ENCODE measurements at places on chromosomes 12 and 14.

DNA sequence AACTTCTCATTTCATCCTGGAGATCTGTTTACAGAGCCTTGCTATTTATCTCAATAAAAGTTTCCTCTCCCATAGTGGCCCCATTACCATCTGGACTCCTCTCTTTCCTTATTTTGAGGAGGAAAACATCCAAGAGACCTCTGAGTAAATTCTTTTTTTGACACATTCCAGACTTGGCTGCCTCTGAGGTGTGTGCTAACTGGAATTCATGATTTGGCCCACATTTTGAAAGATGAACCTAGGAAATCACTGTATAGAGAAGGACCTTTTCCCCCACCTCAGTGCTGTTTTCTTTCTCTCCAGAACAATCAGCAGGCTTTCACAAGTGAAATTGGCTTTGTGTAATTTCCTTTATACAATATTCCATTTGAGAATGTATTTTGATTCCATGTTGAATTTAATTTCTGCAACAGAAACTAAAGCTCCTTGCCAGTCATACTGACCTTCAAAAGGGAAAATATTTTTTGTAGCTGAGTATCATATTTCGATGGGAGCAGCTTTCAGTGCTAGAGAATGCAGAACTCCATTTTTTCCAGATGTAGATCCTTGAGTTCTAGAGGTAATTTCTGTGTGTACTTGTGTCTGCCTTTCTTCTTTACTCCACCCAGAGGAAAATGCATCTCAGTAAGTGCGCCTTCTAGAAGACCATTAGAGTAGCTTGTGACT, 244.9 kb upstream of the RGS6 start:
- DNase-seq, result no peak

GRCh38 chr12:32336261-32336660, 63.1 kb upstream of the FGD4 start:
- no peak for DNase-seq

DNA sequence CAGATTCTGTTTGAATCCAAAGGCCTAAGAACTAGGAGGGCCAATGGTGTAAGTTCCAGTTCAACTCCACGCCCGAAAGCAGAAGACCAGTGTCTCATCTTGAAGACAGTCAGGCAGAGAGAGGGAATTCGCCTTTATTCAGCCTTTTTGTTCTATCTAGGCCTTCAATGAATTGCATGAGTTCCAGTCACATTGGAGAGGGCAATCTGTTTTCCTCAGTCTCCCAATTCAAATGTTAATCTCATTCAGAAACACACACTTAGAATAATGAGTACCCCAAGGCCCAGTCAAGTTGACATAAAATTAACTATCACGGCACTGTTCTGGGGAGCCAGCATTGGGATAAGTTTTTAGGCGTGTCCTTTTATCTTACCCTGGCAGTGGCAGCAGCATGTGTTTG, 65.8 kb downstream of the C14orf39 start:
- no peak for DNase-seq

DNA sequence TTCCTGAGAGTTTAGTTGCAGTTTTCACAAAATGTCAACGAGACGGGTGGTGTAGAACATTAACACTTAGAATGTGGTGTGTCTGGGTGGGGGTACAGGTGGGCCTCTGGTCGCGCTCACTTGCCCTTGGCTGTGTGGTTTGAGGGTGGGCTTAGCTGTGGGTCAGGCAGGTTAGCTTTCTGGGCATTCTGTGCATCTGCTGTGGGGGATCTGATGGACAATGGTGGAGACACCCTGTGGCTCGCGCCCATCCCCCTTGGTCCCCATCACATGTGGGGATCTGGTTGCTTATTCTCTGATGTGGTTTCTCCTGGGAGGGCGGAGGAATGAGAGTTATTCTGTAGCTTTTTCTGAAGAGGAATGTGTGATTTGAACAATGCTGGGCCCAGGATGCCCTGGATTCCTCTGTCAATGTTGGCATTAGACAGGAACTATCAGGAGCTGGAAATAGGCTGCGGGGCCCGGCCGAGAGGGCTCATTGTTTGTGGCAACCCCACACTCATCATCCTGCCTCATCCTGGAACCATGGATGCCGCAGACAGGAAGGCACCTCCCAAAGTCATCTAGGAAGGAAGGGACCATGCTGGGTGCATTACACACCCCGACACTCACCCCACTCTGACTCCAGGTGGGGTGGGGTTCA, 101.6 kb downstream of the TSPAN9 start:
- no peak for DNase-seq

GRCh38 chr12:115752913-115753726, 524.4 kb downstream of the MED13L start:
- peak; percentile 83 for DNase-seq

GRCh38 chr12:19642345-19642744, 203.1 kb downstream of the AEBP2 start:
- no peak for DNase-seq

DNA sequence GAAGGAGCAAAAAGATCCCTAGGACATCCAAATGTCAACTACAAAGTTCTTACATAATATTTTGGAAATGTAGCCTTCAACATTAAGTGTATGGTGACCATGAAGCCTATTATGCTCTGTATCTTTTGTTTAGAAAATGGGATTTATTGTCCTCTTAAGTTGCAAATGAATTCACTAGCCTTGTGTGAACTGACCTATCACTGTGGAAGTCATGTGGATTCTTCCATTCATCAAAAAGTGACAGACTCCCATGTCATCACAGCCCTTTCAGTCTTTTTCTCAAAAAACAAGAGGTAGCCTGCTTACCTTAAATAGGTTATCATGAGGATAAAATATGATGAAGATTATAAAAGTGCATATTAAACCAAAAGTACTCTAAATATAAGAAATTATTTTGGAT, 179.9 kb downstream of the GRIP1 start:
- no peak for DNase-seq

- DNase-seq, result no peak
Observed at GRCh38 chr14:89805501-89805900, 149.0 kb downstream of the EFCAB11 start.

DNA sequence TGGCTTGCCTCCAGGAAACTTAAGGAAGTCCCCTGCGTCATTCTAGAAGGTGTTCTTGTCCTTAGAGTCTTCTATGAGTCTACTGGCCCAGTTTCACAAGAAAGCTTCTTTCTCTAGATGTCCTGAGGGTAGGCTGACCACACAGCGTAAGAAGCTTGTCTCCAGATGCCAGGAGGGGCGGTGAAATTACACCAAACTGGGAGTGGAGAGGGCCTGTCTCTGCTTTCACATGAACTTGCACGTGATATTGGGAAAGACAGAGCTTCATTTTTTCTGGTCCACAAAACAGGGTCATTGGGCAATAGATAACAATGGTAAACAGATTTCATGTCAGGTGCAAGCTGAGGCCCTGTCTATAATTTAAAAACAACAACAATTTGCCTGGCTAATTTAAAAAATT, 85.7 kb upstream of the TBX3 start:
- DNase-seq, result peak; percentile 81

- no peak for DNase-seq
Observed at GRCh38 chr12:91307957-91308670, 125.5 kb upstream of the DCN start.

DNA sequence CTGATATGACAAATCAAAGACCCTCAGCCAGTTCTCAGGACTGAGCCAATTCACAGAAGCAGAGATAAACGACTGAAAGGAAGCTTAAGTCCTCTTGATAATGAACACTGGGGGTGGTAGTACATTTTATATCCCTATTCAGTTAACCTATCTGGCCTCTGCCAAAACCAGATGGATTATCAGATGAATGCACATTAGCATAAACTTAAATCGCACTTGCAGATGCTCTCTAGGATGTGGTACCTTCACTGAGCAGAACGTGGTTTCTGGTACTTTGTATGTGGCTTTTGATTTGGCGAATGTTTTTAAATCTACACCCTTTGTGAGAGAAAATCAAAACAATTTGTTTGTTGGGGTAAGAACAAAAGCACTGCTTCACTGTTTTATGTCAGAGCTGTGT, 21.1 kb upstream of the TAS2R14 start:
- no peak for DNase-seq

GRCh38 chr12:89717759-89718523, 9.3 kb upstream of the ATP2B1 start:
- DNase-seq, result no peak

DNA sequence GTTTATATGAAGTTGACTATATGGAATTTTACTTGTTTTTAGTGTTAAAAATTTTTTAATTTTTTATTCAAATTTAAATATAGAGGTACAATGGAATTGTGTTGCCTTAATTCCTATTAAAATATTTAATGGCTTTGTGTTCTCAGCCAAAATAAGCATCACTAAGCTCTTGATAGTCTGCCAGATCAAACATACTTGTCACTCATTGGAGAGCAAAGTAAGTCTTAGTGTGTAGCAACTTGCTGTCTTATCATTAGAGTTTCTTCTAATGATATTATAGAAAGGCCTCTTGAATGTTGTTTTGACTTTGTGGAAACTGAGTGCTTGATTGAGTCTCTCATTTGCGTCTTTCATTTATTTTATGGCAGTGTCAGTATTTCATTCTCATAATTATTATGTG, 10.7 kb downstream of the SFSWAP start:
- DNase-seq, result no peak

DNA sequence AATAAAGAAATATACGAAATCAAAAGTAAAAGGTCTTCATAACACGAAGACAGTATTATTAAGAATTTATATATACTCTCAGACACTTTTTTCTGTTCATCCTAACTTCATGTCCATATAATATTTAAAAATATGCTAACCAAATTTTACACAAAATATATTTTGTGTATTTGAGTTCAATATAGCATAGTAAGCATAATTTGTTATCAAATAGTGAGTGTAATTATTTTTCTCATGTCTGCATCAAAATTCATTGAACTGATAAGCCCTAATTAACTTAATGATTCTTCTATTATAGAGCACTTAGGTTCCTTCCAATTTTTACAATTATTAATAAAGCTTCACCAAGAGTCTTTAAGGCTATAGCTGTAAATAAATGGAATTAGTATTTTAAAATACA, 99.7 kb upstream of the SYT1 start:
- no peak for DNase-seq

GRCh38 chr12:13227191-13227590, 30.7 kb downstream of the EMP1 start:
- peak; percentile 42 for DNase-seq

DNA sequence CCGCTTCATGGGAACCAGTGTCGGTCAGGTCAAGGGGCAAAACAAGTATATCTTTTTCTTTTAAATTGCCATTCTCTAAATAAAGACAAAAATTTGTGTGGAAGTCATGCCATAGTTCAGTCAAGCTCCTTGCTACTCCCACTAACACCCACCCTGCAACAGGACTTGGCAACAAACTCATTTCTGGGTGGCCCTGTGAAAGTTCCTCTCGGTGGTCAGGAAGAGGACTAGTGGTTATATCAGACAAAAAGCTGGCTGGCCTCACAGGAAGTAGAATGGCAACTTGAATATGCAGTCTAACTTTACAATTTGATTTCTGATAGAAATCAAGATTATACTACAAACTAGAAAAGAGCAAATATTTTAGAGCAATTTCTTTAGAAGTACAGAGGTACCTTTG, 11.2 kb downstream of the DHRS7 start:
- DNase-seq, result no peak

DNA sequence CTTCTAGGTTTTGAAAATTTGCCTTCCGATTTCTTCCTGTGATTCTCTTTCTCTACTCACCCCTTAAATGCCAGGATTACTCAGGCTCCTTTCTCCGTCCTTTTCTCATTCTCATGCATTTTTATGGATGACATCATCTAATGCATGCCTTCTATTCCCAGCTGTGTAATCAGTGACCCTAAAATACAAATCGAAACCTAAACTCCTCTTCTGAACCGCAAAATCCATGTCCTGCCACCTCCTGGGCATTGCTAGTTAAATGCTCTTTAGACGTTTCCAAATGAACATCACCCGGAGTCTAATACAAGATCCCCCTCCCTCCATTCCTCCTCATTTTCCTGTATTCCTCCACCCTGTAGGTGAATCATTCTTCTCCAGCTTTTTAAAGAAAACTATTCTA, 1703.1 kb upstream of the FLRT2 start:
- no peak for DNase-seq

DNA sequence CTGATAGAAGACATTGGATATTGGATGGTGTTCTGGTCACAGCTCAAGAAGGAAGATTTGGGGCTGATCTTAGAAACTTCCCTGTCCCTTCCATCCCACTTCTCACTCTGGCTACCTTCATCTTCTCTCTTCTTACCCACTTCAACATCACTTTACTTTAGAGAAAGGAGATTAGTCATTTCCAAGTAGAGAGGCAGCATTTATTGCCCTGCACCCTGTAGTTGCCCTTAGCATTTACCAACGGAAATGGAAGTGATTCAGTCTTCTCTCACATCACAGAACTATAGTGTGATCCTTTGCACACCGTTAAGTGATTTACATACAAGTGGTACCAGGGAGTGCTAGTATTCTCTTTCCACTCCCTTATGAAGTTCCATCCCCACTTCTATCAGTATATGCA, 52.4 kb downstream of the PHLDA1 start:
- no peak for DNase-seq

- no peak for DNase-seq
Observed at GRCh38 chr14:51513933-51514332, 137.8 kb upstream of the FRMD6 start.

DNA sequence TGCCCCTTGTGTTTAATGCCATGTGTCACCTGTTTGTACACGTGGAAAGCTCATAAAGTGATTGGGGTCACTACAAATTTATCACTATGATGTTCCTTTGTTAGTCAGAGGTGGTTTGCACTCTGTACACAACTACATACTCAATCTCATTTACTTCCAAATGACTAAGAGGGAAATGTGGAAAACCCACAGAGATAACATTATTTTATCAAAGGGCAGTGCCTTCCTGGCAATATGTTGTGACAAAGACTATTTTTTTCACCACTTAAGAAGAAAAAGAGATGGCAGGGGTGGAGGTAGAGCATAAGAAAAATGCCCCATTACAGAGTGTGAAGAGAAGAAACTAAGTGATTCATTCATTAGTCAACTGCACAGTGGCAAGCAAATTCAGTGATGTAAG, 1064.1 kb upstream of the FLRT2 start:
- DNase-seq, result no peak

DNA sequence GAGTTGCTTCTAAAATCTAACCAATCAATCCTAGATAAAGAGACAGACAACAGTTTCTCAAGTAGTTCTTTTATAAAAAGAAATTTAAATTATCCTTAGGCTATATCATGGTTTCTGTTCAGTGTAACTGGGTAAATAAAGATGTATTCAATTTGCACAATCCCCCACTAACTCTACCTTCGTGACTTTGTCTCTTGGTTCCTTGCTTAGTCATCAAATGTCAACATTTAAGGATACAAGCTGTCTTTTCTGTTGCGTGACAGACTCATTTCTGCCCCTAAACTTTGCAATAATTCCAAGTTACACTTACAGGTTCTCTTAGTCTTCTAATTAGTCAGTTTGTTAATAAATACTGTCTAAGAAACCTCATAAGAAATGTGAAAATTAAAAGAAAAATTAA, 50.6 kb downstream of the SCAF11 start:
- DNase-seq, result no peak

DNA sequence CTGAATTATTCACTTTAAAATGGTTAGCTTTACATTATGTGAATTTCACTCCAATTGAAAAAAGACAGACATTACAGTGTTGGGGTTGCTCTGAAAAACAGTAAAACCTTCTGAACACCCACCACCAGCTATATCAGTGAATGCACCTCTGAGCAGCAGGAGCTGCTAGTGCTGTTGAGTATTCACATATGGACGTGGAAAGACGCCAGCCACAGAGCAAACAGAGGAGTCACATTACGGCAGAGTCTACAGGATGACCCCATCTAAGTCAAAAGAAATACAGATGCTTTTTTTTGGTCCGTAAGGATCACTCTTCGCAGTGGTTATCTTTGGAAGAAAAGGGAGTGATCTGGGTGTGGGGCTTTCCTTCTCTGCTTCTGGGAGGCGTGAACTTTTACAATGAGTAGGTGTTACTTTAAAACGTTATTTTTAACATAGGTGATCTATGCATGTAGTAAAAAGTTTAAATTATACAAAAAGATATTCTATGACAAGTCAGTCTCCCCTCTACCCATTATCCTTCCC, 4.5 kb downstream of the HVCN1 start:
- DNase-seq, result no peak

Data from islet precursor cell (in vitro differentiated cells).